T-cell (primary cell): ENCODE measurements at places on chromosomes 3 and 15. TPM values are rescaled to one million over a fixed set of nuclear protein-coding genes. Genes with fewer than 3 reads are reported as not detected.

DNA sequence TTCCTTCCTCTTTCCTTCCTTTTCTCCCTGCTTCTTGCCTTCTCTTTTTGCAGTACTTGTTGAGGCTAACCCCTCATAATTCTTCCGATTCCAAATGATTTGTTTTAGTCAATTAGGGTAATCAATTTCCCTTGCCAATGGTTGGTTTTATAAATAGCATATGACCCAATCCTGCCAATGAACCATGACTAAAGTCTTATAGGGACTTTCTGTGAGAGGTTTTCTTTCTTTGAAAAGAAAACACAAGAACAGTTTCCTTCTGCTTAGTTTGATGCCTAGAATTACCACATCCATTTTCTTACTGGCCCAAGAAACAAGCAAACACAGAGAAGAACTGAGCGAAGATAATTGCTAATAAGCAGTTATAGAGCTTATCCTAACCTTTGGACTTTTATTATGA lies 292.5 kb upstream of the SATB1 start:
- no peaks in the 10 kb centered on the region for H3K36me3 ChIP-seq
- H3K4me3 ChIP-seq, result no peak overlapping the region
- H3K4me1 ChIP-seq, result peaks cover 59% of the 10 kb centered on the region
- H3K27me3 ChIP-seq, result no peaks in the 10 kb centered on the region

DNA sequence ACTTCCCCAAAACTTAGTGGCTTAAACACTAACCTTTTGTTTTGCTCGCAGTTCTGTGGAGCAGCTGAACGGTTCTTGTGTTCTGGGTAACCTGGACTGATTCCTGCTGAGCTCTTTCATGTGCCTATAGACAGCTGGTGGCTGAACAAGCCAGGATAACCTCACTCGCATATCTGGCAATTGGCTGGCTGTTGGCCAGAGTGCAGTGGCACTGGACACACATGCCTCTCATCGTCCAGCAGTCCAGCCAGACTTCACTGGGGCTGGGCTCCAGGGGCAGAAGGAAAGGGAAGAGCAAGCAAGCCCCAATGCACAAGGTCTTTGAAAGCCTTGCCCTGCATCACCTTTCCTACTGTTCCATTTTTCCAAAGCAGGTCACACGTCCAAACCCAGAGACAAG lies 53.6 kb upstream of the GATA2 start:
- H3K27me3 ChIP-seq, result no peaks in the 10 kb centered on the region
- no peak for DNase-seq
- H3K4me1 ChIP-seq, result no peaks in the 10 kb centered on the region
- no peaks in the 10 kb centered on the region for H3K36me3 ChIP-seq
- no peak overlapping the region for H3K27ac ChIP-seq
- H3K4me3 ChIP-seq, result no peak overlapping the region

GRCh38 chr15:68186671-68187397 lies 18.3 kb downstream of the CALML4 start:
- H3K27ac ChIP-seq, result no peak overlapping the region
- H3K4me3 ChIP-seq, result no peak overlapping the region

- H3K36me3 ChIP-seq, result no peaks in the 10 kb centered on the region
- H3K4me3 ChIP-seq, result no peak overlapping the region
- H3K27ac ChIP-seq, result no peak overlapping the region
- no peak for DNase-seq
These were observed 44.1 kb upstream of the WWTR1 start for GRCh38 chr3:149701977-149702350.

Gene PLA1A
- total RNA-seq, result not detected

GRCh38 chr15:53834214-53834613 lies 74.8 kb upstream of the WDR72 start:
- H3K27me3 ChIP-seq, result no peaks in the 10 kb centered on the region
- H3K27ac ChIP-seq, result no peak overlapping the region
- no peaks in the 10 kb centered on the region for H3K36me3 ChIP-seq
- H3K4me1 ChIP-seq, result no peaks in the 10 kb centered on the region

DNA sequence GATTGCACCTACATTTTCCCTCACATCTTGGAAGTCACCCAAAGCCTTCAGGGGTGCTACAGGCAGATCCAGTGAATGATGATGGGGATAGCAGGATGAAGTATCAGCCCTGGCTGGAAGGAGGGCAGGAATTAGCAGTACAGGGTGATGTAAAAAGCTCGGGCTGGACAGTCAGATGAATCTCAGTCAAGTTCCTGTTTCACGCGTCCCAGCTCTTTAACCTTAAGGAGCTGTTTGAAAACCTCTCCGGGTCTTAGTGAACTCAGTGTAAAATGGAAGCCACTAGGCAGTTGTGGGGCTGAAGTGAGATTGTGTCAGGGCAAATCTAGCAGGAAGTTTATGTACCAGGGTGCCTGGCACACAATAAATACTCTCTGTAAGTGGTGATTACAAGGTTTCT lies 166.4 kb upstream of the PROK2 start:
- no peaks in the 10 kb centered on the region for H3K27me3 ChIP-seq
- no peak overlapping the region for H3K4me3 ChIP-seq
- H3K4me1 ChIP-seq, result no peaks in the 10 kb centered on the region
- no peak overlapping the region for H3K27ac ChIP-seq

- H3K27me3 ChIP-seq, result no peaks in the 10 kb centered on the region
- no peak overlapping the region for H3K4me3 ChIP-seq
- H3K36me3 ChIP-seq, result no peaks in the 10 kb centered on the region
- no peak for DNase-seq
- no peak overlapping the region for H3K27ac ChIP-seq
These were observed 77.4 kb downstream of the STAC start for GRCh38 chr3:36457667-36458066.

GRCh38 chr3:5239602-5240001 lies 52.1 kb downstream of the EDEM1 start:
- DNase-seq, result no peak
- no peaks in the 10 kb centered on the region for H3K36me3 ChIP-seq
- H3K27me3 ChIP-seq, result no peaks in the 10 kb centered on the region

- H3K4me1 ChIP-seq, result peaks cover 39% of the 10 kb centered on the region
- no peak overlapping the region for H3K27ac ChIP-seq
- no peak overlapping the region for H3K4me3 ChIP-seq
- no peaks in the 10 kb centered on the region for H3K36me3 ChIP-seq
These were observed 40.1 kb upstream of the CD47 start for GRCh38 chr3:108130701-108131474.

GRCh38 chr15:31225356-31225955 lies 101.2 kb upstream of the KLF13 start:
- DNase-seq, result no peak
- H3K4me3 ChIP-seq, result no peak overlapping the region
- H3K27me3 ChIP-seq, result peaks cover 10% of the 10 kb centered on the region
- no peaks in the 10 kb centered on the region for H3K36me3 ChIP-seq

Gene PIGX
- 22.3 TPM for total RNA-seq

- H3K4me1 ChIP-seq, result no peaks in the 10 kb centered on the region
- H3K36me3 ChIP-seq, result no peaks in the 10 kb centered on the region
- DNase-seq, result no peak
- no peak overlapping the region for H3K27ac ChIP-seq
- H3K4me3 ChIP-seq, result no peak overlapping the region
These were observed 14.6 kb upstream of the TMEM40 start for GRCh38 chr3:12773710-12774086.

DNA sequence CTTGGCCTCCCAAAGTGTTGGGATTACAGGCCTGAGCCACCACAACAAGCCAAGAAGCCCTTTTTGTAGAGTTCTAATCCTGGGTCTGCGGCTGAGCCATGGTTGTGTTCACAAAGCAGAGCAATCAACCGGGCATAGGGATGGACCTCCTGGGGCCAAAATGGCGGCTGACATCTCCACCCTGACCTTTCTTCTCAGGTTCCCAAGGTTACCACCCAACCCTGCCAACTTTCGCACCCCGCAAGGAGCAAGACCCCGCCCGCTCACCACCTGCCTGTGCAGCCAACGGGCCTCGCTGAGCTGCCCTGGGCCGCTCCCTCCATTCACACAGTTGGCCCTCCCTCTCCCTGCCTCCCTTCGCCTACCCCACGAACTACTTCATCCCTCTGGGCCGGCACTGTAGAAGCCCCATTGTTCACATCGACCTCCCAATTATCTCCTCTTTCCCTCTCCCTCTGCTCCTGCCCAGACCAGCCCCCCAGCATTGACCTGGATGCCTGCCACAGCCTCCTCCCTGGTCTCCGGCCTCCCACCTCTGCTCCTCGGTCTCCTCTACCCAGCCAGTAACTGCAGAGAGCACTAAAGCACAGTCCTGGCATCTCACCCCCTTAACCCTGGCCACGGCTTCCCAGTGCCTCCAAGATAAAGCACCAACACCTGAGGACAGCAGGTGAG lies 62.0 kb upstream of the TFRC start:
- DNase-seq, result no peak
- H3K4me3 ChIP-seq, result no peak overlapping the region
- no peaks in the 10 kb centered on the region for H3K36me3 ChIP-seq
- H3K4me1 ChIP-seq, result peaks cover 28% of the 10 kb centered on the region

Gene SNX1
- total RNA-seq, result 168 TPM

DNA sequence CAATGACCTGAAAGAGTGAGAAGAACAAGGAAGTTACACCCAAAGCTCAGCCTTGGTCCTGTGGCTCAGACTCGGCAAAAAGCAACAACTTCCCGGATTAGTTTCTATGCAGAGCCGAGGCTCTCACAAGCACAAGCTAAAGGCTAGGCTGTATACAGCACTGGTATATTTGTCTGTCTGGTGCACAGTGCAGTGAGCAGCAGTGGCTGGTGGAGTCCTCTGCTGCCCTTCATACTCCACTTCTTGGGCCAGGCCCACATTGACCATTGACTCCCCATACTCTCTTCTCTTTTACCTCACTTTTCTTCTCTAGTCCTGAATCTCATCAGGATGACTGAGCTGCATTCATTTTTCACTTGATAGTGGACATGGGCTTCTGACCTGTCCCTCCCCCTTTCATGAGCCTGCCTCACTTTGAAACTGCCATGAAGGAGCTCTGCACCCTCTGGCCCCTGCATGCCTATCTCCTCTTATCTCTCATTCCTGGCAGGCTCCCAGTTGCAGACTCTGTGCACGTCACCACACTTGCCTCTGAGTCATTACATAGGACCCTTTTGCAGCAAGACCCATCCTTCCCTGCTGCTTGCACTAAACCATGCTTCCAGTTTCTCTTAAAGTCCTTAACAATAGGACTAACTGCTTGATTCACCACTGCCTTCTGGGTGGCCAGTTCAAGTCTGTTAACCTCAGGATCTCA lies 379.3 kb downstream of the NTRK3 start:
- H3K36me3 ChIP-seq, result no peaks in the 10 kb centered on the region
- no peak overlapping the region for H3K4me3 ChIP-seq
- H3K4me1 ChIP-seq, result no peaks in the 10 kb centered on the region
- no peak for DNase-seq
- H3K27me3 ChIP-seq, result no peaks in the 10 kb centered on the region
- H3K27ac ChIP-seq, result no peak overlapping the region
